Cardiac muscle cell (in vitro differentiated cells and primary cell): ENCODE measurements at places on chromosomes 2 and 18. TPM values are rescaled to one million over a fixed set of nuclear protein-coding genes. Genes with fewer than 3 reads are reported as not detected.
A peak's percentile ranks its signal among the peaks of the same experiment; 100 is the strongest.

- DNase-seq = no peak
Observed at GRCh38 chr18:30093376-30093775, 949.2 kb downstream of the DSC3 start.

DNA sequence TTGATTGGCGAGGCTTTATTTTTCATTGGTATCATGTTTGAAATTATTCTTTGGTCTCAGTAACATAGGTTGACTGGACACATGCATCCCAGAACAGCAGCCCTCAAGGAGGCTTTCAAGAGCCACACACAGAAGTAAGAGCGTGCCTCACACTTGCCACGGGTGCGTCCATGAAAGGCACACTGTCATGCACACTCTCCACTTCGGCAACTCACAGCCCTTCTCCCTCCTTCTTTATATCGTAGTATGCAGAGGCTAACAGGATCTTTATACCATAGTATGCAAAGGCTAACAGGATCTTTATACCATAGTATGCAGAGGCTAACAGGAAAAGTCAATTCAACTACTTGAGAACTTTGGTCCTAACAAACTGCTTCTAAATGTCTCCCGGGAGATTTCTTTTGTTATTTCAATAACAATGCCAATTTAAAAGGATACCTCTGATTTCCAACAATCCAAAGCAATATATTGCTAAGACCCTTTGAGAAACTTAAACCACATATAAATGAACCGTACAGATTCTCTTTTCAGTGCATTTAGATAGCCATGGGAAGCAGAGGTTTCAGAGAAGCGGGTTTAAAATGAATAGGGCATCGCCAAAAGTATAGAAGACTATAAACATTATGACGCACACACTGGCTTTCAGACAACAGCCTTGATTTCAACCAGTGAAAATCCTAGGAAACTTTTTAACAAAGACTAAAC is 26.5 kb upstream of the ZNF516 start:
- peak; percentile 25 for DNase-seq

C2orf78 gene
- total RNA-seq = 0.18 TPM in 1 of 2 replicates, not detected in the other

IL36B gene
- not detected in 2 replicates for total RNA-seq
